Astrocyte (in vitro differentiated cells and primary cell): ENCODE measurements at places on chromosomes 6 and 20. TPM values are rescaled to one million over a fixed set of nuclear protein-coding genes. Genes with fewer than 3 reads are reported as not detected.

CLIC1 gene
- 484 and 518 TPM in 2 replicates for total RNA-seq

GLP1R gene
- not detected in 2 replicates for total RNA-seq

TMEM74B gene
- 2.1 and 2.4 TPM in 2 replicates for total RNA-seq

TRDN gene
- total RNA-seq: not detected in 2 replicates

MTO1 gene
- total RNA-seq: 15.5 and 17.6 TPM in 2 replicates

BEND6 gene
- 8.3 and 10.4 TPM in 2 replicates for total RNA-seq

TRIM10 gene
- total RNA-seq: not detected in 2 replicates

- peaks cover 18% of the 10 kb centered on the region for H3K4me1 ChIP-seq
- no peak for DNase-seq
- H3K27me3 ChIP-seq: no peaks in the 10 kb centered on the region
- H3K27ac ChIP-seq: no peak overlapping the region
- no peak overlapping the region for H3K4me3 ChIP-seq
These were observed 7.5 kb upstream of the TNXB start for GRCh38 chr6:32116674-32117073.

DNA sequence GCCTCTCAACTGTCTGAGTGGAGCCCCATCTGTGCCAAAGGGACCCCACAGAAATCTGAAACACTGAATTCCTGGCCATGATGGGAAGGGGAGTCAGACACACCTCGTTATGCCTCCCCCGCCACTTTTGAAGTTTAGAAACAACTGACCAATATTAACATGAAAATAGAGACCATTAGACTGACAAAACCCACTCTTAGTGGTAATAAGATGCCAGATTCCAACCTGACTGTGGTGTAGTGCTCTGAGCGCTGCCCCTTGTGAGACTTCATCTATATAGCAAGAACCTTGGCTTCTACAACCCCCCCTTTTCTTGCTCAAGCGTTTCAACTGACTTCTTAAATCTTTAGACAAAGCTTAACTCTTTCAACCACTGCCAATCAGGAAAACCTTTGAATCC lies 46.1 kb upstream of the UNC93A start:
- no peaks in the 10 kb centered on the region for H3K27me3 ChIP-seq
- H3K4me1 ChIP-seq: no peaks in the 10 kb centered on the region
- H3K4me3 ChIP-seq: no peak overlapping the region
- DNase-seq: no peak
- no peaks in the 10 kb centered on the region for H3K36me3 ChIP-seq

GRCh38 chr6:13446381-13446780 lies 41.0 kb downstream of the GFOD1 start:
- DNase-seq: no peak
- H3K4me3 ChIP-seq: no peak overlapping the region
- no peak overlapping the region for H3K27ac ChIP-seq

DNA sequence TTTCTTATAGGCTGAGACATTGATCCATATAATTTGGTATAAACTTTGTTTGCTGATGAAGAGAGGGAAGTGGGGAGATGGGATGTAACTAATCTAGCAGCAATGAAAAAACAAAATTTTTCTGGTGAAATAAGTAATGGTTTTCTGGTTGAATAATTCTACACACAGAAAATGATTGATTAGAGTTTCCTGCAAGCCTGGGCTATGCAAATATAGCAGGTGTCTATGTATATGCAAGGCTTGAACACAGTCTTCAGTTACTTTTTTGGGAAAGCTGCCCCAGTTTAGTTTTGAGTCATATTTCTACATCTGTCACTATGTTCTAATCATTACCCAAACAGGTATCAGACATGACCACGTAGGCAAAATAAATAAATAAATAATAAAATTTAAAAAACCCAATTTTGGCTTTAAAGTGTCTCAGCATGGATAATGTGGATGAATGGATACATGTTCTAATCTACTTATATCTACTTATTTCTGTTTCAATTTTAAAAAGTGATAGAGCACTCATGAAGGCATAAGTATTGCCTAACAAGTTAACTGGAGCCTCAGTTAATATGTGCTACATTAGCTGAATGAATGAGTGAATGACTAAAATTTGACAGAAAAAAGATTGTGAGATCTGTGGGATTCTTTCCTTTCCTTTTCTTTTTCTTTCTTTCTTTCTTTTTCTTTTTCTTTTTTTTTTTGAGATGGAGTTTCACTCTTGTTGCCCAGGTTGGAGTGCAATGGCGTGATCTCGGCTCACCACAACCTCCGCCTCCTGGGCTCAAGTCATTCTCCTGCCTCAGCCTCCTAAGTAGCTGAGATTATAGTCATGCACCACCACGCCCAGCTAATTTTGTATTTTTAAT lies 37.2 kb upstream of the TFB1M start:
- no peaks in the 10 kb centered on the region for H3K4me1 ChIP-seq
- no peak overlapping the region for H3K4me3 ChIP-seq
- no peaks in the 10 kb centered on the region for H3K36me3 ChIP-seq
- no peak for DNase-seq

- DNase-seq: no peak
- H3K4me3 ChIP-seq: no peak overlapping the region
- no peaks in the 10 kb centered on the region for H3K4me1 ChIP-seq
These were observed 664.9 kb upstream of the CITED2 start for GRCh38 chr6:140039364-140039763.

DNA sequence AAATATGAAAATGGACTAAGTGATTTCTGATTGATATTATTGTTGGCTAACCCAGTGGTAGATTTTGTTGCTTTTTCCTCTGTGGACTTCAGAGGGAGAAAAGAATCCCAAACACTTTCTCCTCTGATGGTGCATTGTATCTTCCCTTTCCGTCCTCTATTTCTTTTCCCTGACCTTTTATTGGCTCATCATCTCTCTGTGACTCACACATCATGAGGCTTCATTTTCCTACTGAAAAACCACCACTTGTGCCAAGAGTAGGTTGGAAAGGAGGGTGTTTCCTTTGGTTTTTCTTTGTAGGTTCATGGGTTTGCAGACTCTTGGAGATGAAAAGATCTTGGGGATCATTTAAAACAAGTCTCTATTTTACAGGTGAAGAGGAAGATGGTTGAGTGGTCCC lies 311.7 kb upstream of the JAG1 start:
- peak overlapping the region; percentile 10 for H3K27ac ChIP-seq
- no peak overlapping the region for H3K4me3 ChIP-seq
- peak; percentile 66 for DNase-seq
- H3K27me3 ChIP-seq: no peaks in the 10 kb centered on the region

DNA sequence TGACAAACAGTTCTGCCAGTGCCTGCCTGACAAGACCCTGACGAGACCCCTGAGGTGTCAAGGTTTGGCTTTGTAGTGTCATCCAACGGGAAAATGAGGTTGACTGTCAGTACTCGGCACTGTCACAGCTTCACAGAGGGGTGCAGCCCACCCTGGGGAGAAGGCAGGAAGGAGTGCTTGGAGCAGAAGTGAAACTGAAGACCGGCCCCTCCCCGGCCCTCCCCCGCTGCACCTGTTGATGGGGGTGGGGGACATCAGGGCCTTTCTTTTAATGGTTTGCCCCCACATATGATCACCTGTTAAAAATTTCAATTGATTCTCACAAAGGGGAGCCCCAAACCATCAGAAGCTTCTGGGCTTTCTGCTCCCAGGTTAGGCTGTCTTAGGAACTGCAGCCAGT lies 6.8 kb downstream of the PMEPA1 start:
- DNase-seq: no peak
- H3K4me3 ChIP-seq: no peak overlapping the region
- no peak overlapping the region for H3K27ac ChIP-seq

- H3K4me3 ChIP-seq: peak overlapping the region; percentile 64
- peaks cover 33% of the 10 kb centered on the region for H3K4me1 ChIP-seq
These were observed 622 bp downstream of the APCDD1L start for GRCh38 chr20:58514321-58515232.

DNA sequence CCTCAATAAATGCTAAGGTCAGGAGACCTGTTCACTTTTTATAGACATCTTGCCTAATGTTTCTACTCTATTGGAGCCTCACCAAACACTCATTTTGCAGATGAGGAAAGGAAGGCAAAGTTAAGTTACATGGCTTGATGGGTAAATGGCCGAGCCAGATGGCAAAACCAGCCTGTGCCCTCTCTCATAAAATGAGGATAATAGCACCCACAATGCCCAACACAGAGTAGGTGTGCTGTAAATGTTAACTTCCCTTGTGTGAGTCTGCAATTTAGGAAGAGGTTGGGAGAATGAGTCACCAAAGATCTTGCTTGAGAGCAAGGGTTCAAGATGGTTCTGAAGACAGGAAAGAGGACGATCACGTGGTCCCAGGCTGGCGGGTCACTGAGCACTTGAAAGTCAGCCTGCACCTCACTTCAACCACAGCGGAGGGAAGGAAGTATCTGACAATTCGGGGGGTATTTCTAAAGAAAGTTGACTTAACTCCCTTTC lies 3.3 kb downstream of the KCNK5 start:
- no peaks in the 10 kb centered on the region for H3K4me1 ChIP-seq
- no peak overlapping the region for H3K4me3 ChIP-seq
- H3K27ac ChIP-seq: no peak overlapping the region
- no peak for DNase-seq

DNA sequence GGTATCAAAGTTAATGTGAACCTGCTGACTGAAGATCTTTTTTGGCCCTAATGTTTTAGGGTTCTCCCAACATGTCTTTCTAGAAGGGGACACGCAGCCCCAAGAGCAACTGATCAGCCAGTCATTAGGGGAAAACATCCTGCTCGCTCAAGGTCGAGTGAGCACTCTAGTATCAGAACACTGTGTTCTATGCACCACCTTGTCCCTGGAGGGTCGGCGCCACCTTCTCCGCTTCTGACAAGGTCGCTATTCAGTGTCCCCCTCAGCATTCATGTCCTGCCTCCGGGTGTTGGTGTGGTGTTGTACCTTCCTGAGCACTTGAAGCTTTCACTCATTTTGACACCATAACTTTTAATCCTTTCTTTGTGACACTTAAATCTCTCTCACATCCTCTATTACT lies 331.2 kb upstream of the KCNQ5 start:
- no peaks in the 10 kb centered on the region for H3K27me3 ChIP-seq
- DNase-seq: no peak
- H3K4me3 ChIP-seq: no peak overlapping the region
- H3K36me3 ChIP-seq: no peaks in the 10 kb centered on the region
